ENCODE measurements at places on chromosomes 3 and 15. TPM values are rescaled to one million over a fixed set of nuclear protein-coding genes. Genes with fewer than 3 reads are reported as not detected.

TPRA1 gene
- 48.9 TPM for total RNA-seq

GOLGA6D gene
- total RNA-seq = not detected

CYP8B1 gene
- not detected for total RNA-seq

LNP1 gene
- 1.5 TPM for total RNA-seq

GOLGA8H gene
- not detected for total RNA-seq

RTP1 gene
- total RNA-seq = not detected

TM4SF4 gene
- total RNA-seq = not detected

CX3CR1 gene
- total RNA-seq = 1.1 TPM

HEG1 gene
- 20.9 TPM for total RNA-seq

MST1R gene
- total RNA-seq = 1.2 TPM

GOLGA6L7 gene
- total RNA-seq = not detected

SH2D7 gene
- total RNA-seq = not detected

C3orf80 gene
- not detected for total RNA-seq

MASP1 gene
- total RNA-seq = not detected

KAT2B gene
- total RNA-seq = 48.8 TPM

DUT gene
- total RNA-seq = 397 TPM

FMN1 gene
- total RNA-seq = 0.11 TPM

Measured in CD8-positive, alpha-beta memory T cell (primary cell).